SK-N-SH (cell line): ENCODE measurements at places on chromosomes 11 and 22. TPM values are rescaled to one million over a fixed set of nuclear protein-coding genes. Genes with fewer than 3 reads are reported as not detected.

Gene ALG12
- 7.5 and 9.9 TPM in 2 replicates for polyA plus RNA-seq

Gene OTOG
- not detected in 2 replicates for polyA plus RNA-seq

DNA sequence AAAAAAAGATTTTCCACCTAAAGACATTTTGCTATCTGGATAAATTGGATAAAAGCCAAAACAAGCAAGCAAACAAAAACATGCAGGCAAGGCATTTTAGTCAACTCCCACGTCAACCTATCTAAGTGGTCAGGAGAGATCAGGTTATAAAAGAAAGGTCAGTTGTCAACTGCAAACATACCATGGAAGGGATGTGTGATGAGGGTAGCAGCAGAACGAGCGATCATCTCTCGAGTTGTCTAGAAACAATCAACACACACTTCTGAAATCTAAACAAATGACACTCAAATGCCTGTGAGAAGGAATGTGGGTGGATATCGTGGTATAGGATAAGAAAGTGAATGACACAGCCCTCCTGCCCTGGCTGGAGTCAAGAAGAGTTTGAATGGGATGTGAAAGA lies 10.9 kb downstream of the MTCH2 start:
- DNase-seq: no peak
- H3K4me1 ChIP-seq: no peaks in the 10 kb centered on the region
- peak overlapping the region; percentile 12 for H3K27ac ChIP-seq
- no peaks in the 10 kb centered on the region for H3K27me3 ChIP-seq
- H3K36me3 ChIP-seq: peaks cover 81% of the 10 kb centered on the region

Gene CHRDL2
- not detected in 2 replicates for polyA plus RNA-seq

Gene YPEL1
- polyA plus RNA-seq: 2.4 and 2.7 TPM in 2 replicates

DNA sequence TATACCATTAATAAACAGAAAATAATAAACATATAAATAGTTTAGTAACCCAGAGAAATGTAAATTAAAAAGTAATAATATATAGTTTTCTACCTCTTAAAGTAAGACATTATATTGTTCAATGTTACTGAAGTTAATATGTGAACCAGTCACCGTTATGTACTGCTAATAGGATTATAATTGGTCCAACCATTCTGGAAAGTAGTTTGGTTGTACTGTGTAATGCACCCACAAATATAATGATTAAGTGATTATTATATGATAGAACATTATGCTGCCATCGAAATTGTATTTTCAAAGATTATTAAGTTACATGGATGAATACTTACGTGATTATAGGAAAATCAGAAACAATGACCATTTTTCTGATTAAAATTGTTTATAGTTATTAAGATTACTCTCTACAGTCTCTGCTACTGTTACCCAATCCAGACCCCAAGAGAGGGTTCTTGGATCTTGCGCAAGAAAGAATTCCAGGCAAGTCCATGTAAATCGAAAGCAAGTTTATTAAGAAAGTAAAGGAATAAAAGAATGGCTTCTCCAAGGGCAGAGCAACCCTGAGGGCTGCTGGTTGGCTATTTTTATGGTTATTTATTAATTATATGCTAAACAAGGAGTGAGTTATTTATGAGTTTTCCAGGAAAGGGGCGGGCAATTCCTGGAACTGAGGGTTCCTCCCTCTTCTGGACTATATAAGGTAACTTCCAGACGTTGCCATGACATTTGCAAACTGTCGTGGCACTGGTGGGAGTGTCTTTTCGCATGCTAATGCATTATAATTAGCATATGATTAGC lies 50.1 kb downstream of the ACER3 start:
- H3K4me1 ChIP-seq: no peaks in the 10 kb centered on the region
- no peak for DNase-seq
- no peak overlapping the region for H3K27ac ChIP-seq
- no peaks in the 10 kb centered on the region for H3K36me3 ChIP-seq

DNA sequence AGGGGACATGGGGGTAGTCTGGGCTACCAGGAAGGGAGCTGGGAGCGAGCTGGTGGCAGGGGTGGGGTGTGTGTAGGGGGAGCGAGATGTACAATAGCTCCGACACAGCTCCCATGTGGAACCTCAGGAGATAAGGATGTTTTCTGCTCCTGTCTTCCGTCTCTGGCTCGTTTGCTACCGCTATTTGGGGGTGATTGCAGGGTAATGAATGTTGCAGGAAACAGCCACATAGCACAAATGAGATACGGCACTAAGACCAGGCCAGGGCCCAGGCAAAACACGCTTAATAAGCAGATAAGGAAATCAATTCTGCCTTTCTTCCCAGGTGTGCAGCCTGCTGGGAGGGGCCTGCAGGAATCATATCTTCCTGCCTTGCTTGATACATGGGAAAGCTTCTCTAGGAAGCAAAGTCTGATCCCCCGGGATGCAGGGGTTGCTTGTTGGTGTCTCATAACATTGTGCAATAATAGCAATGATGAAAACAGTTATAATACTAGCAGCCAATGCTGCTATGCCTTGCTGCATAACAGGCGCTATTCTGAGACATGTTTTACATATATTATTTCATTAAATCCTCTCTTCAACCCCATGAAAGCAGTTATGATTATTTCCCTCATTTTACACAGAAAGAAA lies 158.7 kb downstream of the ST3GAL4 start:
- H3K27ac ChIP-seq: peak overlapping the region; percentile 94
- no peaks in the 10 kb centered on the region for H3K27me3 ChIP-seq
- H3K4me1 ChIP-seq: peaks cover 62% of the 10 kb centered on the region
- peak; percentile 73 for DNase-seq

DNA sequence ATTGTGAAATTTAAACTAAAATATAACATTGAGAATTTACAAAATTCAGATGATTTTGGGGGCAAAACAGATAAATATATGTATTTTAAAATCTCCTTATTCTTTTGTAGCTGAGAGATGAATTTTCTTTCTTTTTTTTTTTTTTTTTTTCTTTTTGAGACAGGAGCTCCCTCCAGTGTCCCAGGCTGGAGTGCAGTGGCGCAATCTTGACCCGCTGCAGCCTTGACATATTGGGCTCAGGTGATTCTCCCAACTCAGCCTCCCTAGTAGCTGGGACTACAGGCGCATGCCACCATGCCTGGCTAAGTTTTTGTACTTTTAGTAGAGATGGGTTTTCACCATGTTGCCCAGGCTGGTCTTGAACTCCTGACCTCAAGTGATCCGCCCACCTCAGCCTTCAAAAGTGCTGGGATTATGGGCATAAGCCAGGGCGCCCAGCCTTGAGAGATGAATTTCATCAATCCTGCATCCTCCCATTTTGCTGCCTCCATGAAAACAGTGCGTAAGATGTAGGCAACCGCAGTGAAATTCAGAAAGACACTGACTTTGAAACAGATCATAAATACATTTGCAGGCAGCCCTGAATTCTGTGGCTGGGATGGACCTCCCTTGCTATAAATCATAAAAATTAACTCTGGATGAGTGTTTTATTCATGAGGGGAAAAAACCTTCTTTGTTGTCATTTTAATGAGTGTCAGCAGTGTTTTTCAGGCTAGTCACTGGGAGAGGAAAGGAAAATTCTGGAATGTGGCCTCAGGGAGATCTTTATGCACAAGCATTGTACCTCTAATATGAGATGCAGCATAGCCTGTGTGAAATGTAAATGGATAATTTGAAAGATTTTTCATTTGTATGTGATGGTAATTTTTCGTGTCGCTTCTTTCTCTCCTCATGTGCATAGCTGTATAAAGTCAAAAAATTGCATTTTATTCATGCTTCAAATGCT lies 14.4 kb downstream of the ELMOD1 start:
- no peak overlapping the region for H3K27ac ChIP-seq
- H3K36me3 ChIP-seq: no peaks in the 10 kb centered on the region
- H3K4me1 ChIP-seq: no peaks in the 10 kb centered on the region
- H3K27me3 ChIP-seq: peaks cover 32% of the 10 kb centered on the region; the same call in 1 of the 2 replicates
- no peak for DNase-seq

Gene FREY1
- polyA plus RNA-seq: 0.30 and 0.49 TPM in 2 replicates

DNA sequence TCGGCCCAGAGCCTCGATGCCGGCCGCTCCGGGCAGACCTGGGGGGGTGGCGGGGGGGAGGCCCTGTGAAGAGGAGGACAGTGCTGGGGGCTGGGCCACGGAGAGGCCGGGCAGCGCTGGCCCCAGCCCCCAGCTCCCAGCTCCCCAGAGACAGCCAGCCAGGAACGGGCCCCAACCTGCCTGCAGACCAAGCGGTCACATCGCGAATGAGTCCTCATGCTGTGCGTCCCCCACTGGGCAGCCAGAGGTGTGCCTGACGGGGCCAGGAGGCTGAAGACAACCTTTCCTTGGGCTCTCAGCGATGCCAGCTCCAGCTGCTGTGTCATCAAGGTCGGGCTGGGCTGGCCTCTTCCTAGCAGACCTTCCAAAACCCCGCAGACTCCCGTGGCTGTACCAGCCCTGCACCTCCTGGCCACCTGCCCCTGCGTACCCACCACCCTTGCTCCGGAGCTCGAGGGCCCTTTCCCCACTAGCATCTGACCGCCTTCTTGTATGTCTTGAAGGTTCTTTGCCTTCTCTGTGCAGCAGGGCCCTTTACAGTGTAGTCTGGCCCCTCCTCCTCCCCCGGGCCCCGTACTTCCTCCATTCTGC lies 88.4 kb downstream of the CDKN1C start:
- no peaks in the 10 kb centered on the region for H3K36me3 ChIP-seq
- H3K4me1 ChIP-seq: no peaks in the 10 kb centered on the region
- no peak overlapping the region for H3K4me3 ChIP-seq
- H3K27ac ChIP-seq: no peak overlapping the region

- peaks cover 22% of the 10 kb centered on the region; the same call in 1 of the 2 replicates for H3K27me3 ChIP-seq
- H3K4me1 ChIP-seq: no peaks in the 10 kb centered on the region
- no peaks in the 10 kb centered on the region for H3K36me3 ChIP-seq
- DNase-seq: no peak
- no peak overlapping the region for H3K27ac ChIP-seq
These were observed 143.2 kb downstream of the ARHGAP42 start for GRCh38 chr11:100830274-100830673.

Gene MMP10
- 1.4 and 2.2 TPM in 2 replicates for polyA plus RNA-seq

GRCh38 chr11:131033151-131033651 lies 116.9 kb upstream of the SNX19 start:
- no peak overlapping the region for H3K4me3 ChIP-seq
- H3K27ac ChIP-seq: no peak overlapping the region
- H3K27me3 ChIP-seq: no peaks in the 10 kb centered on the region
- no peaks in the 10 kb centered on the region for H3K4me1 ChIP-seq
- no peaks in the 10 kb centered on the region for H3K36me3 ChIP-seq
- DNase-seq: no peak

- no peaks in the 10 kb centered on the region for H3K4me1 ChIP-seq
- peak; percentile 58 for DNase-seq
- no peak overlapping the region for H3K27ac ChIP-seq
- no peak overlapping the region for H3K4me3 ChIP-seq
These were observed 71.5 kb upstream of the VSTM5 start for GRCh38 chr11:93921695-93922468.

DNA sequence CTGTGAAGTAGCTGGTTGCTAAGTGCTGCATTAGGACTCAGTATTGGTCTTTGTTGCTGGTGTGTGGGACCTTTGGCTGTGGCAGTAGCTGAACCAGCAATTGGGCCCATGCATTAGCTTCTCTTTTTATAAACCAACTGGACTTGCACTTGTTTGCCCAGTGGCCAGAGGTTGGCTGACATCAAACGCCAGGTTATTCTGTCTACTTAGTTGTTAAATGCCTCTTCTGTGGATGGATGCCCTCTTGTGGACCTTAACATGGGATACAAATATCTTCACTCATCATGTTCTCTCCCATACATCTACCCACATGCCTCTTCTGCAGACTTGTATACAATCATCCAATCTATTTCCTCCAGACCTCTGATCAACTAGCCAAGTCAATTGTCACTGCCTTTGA lies 26.4 kb upstream of the ARHGAP20 start:
- no peak for DNase-seq
- H3K27ac ChIP-seq: no peak overlapping the region
- H3K4me3 ChIP-seq: no peak overlapping the region
- peaks cover 7% of the 10 kb centered on the region for H3K4me1 ChIP-seq
- H3K27me3 ChIP-seq: no peaks in the 10 kb centered on the region

- H3K27me3 ChIP-seq: peaks cover 10% of the 10 kb centered on the region; the same call in 1 of the 2 replicates
- no peaks in the 10 kb centered on the region for H3K36me3 ChIP-seq
- H3K4me3 ChIP-seq: no peak overlapping the region
- no peak overlapping the region for H3K27ac ChIP-seq
- H3K4me1 ChIP-seq: no peaks in the 10 kb centered on the region; the same call in 1 of the 2 replicates
These were observed 6.8 kb upstream of the OR8B3 start for GRCh38 chr11:124405581-124405980.

DNA sequence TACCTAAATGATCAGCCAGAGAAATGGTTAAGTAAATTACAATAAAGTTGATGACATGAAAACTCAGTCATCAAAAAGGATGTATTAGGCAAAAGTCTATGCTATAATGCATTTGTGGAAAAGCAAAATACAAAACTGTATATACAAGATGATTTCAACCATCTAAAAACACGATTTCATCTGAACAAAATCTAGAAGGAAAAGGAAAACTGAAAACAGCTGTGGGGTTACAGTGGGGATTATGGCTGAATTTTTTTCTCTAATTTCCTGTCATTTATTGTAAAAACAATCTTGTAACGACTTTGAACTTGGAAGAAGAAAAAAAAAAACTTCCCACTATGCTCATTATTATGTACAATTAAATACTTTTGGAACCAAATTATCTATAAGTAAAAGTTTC lies 30.3 kb downstream of the CHEK2 start:
- H3K27ac ChIP-seq: peak overlapping the region; percentile 87
- H3K4me3 ChIP-seq: no peak overlapping the region
- peaks cover 3% of the 10 kb centered on the region; the same call in 1 of the 2 replicates for H3K36me3 ChIP-seq
- no peak for DNase-seq

Gene SLC5A4
- 0.15 and 0.18 TPM in 2 replicates for polyA plus RNA-seq

Gene P2RY2
- polyA plus RNA-seq: 0.12 and 0.13 TPM in 2 replicates

GRCh38 chr11:66328302-66329144 lies 7.7 kb downstream of the RIN1 start:
- peak overlapping the region; percentile 80; the same call in 1 of the 2 replicates for H3K27ac ChIP-seq
- peak; percentile 93 for DNase-seq
- peaks cover 7% of the 10 kb centered on the region for H3K36me3 ChIP-seq
- no peaks in the 10 kb centered on the region for H3K27me3 ChIP-seq

GRCh38 chr11:97223647-97224046 lies 833.8 kb downstream of the JRKL start:
- no peaks in the 10 kb centered on the region for H3K36me3 ChIP-seq
- H3K27ac ChIP-seq: no peak overlapping the region
- H3K27me3 ChIP-seq: no peaks in the 10 kb centered on the region
- no peak for DNase-seq

DNA sequence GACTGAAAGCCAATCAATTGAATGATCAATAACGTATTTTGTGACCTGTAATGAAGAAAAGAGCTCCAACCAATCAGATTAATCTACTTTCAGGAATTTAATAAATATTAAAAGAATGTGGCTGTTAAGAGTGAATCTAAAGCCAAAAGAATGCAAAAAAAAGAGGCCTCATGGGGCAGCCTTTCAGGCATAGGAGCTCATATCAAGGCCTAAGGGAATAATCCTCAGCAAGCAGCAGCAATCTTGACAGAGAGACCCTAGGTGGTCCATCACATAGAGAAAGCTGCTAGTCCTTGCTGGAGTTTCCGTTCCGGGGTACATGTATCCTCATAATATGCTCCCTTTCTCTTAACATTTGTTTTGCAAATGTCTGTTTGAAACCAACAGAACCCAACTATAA lies 313.1 kb upstream of the PITPNB start:
- H3K27me3 ChIP-seq: no peaks in the 10 kb centered on the region
- H3K4me3 ChIP-seq: no peak overlapping the region
- H3K27ac ChIP-seq: no peak overlapping the region

GRCh38 chr11:84300092-84300491 lies 1013.9 kb upstream of the CCDC90B start:
- no peaks in the 10 kb centered on the region for H3K36me3 ChIP-seq
- DNase-seq: no peak
- H3K4me1 ChIP-seq: no peaks in the 10 kb centered on the region

GRCh38 chr11:6417907-6418556 lies 862 bp downstream of the APBB1 start:
- no peaks in the 10 kb centered on the region for H3K36me3 ChIP-seq
- H3K27ac ChIP-seq: peak overlapping the region; percentile 62
- DNase-seq: no peak

- no peaks in the 10 kb centered on the region for H3K27me3 ChIP-seq
- H3K27ac ChIP-seq: no peak overlapping the region
- H3K36me3 ChIP-seq: no peaks in the 10 kb centered on the region
- no peak for DNase-seq
These were observed 92.5 kb downstream of the SIK3 start for GRCh38 chr11:117005758-117006157.
